Naive thymus-derived CD4-positive, alpha-beta T cell (primary cell): ENCODE measurements at places on chromosomes 16 and 17. TPM values are rescaled to one million over a fixed set of nuclear protein-coding genes. Genes with fewer than 3 reads are reported as not detected.

GRCh38 chr16:2507665-2508064, 6.1 kb upstream of the ATP6V0C start:
- no peaks in the 10 kb centered on the region for H3K4me1 ChIP-seq
- H3K27me3 ChIP-seq: no peaks in the 10 kb centered on the region
- no peaks in the 10 kb centered on the region for H3K36me3 ChIP-seq
- no peak overlapping the region for H3K27ac ChIP-seq
- no peak for DNase-seq

DNA sequence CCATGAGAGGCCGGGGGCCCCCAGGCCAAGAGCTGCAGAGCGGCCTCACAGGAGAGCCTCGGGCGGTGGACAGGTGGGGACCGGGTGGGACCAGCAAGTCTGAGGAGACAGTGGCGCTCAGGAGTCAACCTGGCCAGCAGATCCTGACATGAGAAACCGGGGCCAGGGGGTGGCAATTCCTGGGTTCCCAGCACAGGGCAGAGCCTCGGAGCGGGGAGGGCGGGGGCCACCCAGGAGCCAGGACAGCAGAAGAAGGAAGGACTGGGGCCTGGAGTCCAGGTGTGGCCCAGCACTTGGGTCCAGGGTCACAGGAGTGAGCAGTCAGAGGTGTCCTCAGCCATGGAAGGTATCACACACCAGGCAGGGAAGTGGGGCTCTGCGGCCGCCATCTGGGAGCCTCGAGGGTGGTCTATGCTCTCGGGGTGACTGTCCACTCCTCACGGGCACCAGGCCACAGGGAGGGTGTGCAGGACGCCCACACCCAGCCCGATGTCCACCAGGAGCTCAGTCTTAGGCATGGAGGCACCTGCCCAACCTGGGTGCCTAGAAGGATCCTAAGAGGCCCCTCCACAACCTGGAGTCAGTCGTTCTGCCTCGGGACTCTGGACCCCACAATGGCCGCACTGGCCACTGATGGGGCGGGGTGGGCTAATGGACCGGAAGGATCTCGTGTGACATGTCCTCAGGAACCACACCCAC, 29.1 kb downstream of the PIEZO1 start:
- H3K27ac ChIP-seq: no peak overlapping the region
- no peaks in the 10 kb centered on the region for H3K36me3 ChIP-seq
- no peak overlapping the region for H3K4me3 ChIP-seq
- H3K27me3 ChIP-seq: no peaks in the 10 kb centered on the region
- no peak for DNase-seq

DNA sequence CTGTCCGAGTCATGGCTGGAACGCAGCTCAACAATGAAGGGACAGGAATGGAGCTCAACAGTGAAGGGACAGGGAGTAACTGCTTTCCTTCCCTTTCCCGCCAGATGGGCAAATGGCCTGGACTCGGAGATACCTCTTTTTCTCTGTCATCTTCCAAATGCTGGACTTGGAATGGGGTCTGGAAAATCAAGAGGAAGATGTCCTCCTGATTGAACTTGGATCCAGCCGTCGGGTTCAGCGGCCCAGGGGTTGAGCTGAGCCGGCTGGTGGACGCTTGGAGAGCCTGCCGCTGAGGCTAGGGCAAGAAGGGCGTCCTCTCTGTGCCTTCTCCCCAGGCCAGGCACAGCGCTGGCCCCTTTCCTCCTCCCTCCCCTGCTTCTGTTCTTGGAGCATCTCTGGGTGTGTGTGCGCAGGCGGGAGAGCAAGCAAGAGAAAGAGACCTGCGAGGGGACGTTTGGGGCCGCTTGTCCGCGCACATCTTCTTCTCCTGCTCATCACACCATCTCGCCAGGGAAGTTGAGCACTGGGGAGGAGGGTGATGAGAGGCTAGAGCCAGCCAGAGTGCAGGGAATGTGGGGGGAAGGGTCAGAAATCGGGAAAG, 6.6 kb downstream of the NEUROD2 start:
- peaks cover 56% of the 10 kb centered on the region for H3K27me3 ChIP-seq
- no peak overlapping the region for H3K4me3 ChIP-seq
- no peaks in the 10 kb centered on the region for H3K36me3 ChIP-seq
- H3K27ac ChIP-seq: no peak overlapping the region

GRCh38 chr16:72908362-72909167, 139.4 kb downstream of the ZFHX3 start:
- no peaks in the 10 kb centered on the region for H3K4me1 ChIP-seq
- no peak overlapping the region for H3K27ac ChIP-seq
- H3K36me3 ChIP-seq: no peaks in the 10 kb centered on the region

Gene MYO15A
- 0.43 TPM for polyA plus RNA-seq

Gene LITAFD
- not detected for polyA plus RNA-seq

Gene LLGL2
- polyA plus RNA-seq: 12.8 TPM
